Choroid plexus epithelial cell (primary cell): ENCODE measurements at places on chromosomes 5 and 9.

- no peak for DNase-seq
These were observed 71.4 kb upstream of the CDK20 start for GRCh38 chr9:88045686-88046085.

- DNase-seq = no peak
These were observed 106.3 kb upstream of the NR3C1 start for GRCh38 chr5:143509758-143510221.

- DNase-seq = peak; percentile 25
These were observed 54.4 kb downstream of the KCNV2 start for GRCh38 chr9:2771661-2772060.

GRCh38 chr9:69809304-69809863 lies 11.2 kb upstream of the CFAP95 start:
- peak; percentile 63 for DNase-seq

DNA sequence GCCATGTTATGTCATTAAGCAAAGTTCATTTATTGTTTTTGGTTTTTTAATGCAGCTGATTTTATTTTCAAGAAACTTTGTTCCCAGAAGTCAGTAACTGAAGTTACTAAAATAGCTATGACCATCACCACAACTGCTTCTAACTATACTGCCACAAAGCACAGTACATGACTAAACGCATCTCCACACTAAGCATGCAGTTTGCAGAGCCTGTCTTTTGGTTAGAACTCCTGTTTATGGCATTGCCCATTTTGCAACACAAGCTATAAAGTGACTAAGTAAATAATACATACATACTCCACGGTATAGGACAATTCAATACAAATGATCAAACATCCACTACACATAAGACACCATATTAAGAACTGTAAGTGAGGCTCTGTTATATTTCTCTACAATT lies 109.7 kb downstream of the MLLT3 start:
- peak; percentile 18 for DNase-seq

DNA sequence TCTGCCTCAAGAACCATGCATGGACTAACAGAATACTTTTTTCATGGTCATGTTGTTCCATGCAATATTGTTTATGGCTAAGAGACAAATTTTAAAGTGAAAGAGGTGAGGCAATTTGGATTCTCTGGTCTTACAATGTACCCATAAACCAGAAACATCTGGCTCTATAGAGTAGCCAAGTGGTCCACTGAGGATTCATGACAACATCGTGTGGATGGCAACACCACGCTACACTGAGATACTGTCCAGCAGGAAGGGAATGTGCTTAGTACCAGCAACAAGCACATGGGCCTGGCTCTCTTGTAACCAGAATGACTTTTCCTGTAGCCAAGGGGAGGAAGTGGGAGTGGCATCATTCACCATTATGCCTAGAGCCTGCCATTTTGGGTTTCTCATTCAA lies 218.2 kb downstream of the GADD45G start:
- no peak for DNase-seq

DNA sequence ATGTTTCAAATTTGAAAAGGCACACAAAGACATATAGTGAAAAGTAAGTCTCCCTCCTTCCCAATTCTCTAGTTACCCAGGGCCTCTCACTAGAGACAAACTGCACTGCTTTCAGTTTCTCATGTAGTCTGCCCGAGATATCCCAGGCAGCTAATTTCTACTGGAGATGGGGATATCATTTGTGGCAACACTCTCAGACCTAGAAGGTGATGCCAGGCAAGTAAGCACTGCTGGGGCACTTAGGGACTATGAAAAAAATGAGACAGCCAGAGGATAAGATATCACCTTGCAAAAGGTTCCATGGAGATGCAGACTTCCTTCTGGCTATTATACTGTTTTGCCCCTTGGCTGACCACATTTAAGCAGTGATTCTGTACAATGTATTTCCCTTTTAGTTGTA lies 12.6 kb downstream of the SIL1 start:
- peak; percentile 39 for DNase-seq

DNA sequence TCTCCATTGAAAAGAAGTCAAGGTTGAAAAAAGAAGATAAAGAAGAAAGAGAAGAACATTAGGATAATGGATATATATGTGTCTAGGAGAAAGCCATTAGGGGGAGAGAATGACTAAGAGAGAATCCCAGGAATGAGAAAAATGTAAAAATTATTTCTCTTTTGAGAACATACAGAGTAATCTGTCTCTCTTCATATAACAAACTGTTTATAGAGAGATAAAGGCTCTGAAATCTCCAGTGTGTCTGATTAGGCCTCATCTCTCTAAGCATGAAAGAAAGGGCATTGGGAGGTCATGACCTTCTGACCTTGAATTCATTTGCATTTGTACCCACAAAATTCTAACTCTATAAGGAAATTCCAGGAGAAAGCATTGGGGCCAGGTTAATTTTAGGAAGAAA lies 3.5 kb upstream of the MPDZ start:
- peak; percentile 52 for DNase-seq

DNA sequence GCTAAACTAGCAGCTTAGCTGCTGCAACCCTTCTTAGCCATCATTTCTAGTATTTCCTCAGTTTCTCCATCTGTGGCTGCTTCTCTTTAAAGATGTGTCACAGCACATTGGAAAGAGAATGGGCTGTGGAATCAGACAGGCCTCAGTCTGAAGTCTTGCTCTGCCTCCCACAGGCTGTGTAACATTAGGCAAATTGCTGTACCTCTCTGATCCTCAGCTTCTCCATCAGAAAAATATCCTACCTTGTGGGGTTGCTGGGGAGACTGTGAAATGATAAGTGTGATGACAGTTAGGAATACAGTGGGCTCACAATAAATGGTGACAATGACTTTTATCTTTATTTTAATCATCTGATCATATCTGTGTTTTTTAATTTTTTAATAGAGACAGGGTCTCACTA lies 17.5 kb upstream of the TRIM14 start:
- DNase-seq = no peak

GRCh38 chr9:137095664-137096517 lies 9.1 kb downstream of the MAN1B1 start:
- no peak for DNase-seq

DNA sequence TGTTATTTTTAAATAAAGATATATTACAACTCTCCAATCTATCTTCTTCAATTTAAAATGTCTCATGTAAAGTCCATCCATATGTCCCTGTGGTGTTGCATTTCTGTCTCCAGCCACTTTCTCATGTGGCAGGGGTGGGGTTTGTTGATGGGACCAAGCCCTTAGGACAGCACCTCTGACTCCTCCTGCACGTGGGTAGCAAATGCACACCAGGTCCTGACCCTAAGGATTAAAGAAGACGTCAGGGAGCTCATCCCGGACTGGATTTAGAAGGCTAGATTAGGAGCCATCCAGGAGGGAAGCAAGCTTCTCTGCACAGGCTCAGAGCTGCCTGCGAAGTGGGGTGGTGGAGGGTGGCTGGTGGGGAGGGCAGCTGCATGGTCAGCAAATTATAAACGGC lies 38.9 kb upstream of the FAM120AOS start:
- DNase-seq = no peak

DNA sequence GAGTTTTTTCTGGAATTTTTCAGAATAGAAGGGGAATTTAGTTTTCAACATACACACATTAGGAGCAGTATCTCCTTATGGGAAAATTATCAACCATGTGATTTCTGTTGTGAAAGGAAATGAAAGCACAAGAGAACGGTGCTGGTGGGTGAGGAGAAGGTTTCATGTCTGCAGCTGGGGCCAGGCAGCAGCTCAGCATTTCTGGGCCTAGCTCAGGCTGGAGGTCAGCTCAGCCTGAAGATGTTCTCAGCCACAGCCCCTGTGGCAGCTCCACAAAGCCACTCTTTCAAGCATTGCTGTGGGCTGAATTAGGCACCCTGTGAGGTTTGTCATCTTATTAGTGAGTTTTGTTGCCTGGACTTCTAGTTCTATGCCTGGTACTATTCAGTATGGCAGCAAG lies 90.3 kb downstream of the DIRAS2 start:
- no peak for DNase-seq

- peak; percentile 17 for DNase-seq
These were observed 136.7 kb downstream of the BOD1 start for GRCh38 chr5:173479711-173480110.
